NCI-H146 (cell line): ENCODE measurements at places on chromosomes 7 and 10.

- DNase-seq, result no peak
Measured at GRCh38 chr7:90178679-90179278, 24.5 kb downstream of the STEAP1 start.

GRCh38 chr10:10938676-10939075 is 79.0 kb upstream of the CELF2 start:
- no peak for DNase-seq

DNA sequence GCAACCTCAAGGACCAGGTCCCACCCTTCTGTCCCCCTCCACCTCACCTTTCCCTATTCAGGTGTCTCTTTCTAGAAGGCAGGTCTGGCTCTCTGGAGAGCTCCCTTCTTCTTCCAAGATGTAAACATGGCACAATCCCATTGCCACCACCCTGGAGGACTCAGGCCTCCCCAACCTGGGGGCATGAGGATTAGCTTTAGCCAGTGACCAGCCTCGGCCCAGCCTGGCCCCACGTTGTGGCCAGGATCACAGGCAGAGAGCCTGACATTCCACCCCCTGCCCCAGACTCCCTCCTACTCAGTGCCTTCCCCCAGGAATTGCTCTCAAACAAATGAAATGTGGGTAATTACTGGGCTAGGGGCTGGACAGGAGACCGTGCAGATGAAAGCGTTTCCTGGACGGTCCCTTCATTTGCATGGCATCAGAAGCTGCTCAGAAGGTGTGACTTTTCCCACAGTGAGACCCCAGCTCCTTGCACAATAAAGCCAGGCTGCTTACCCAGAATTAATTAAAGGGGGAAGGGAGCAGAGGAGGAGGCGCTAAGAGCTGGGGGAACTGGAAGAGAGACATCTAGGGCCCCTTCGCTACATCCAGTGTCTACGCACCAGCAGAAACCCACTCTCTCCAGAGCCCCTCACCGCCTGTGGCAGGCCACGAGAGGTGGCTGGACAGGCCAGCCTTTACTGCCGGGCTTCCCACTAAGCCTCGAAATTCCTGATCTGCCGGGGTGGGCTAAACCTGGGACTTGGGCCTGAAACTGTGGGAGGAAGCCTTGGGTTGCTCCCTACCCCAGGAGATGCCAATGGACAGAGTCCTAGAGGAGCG is 7.7 kb downstream of the FGF8 start:
- no peak for DNase-seq

GRCh38 chr7:82376739-82377138 is 66.8 kb downstream of the CACNA2D1 start:
- peak; percentile 76 for DNase-seq

DNA sequence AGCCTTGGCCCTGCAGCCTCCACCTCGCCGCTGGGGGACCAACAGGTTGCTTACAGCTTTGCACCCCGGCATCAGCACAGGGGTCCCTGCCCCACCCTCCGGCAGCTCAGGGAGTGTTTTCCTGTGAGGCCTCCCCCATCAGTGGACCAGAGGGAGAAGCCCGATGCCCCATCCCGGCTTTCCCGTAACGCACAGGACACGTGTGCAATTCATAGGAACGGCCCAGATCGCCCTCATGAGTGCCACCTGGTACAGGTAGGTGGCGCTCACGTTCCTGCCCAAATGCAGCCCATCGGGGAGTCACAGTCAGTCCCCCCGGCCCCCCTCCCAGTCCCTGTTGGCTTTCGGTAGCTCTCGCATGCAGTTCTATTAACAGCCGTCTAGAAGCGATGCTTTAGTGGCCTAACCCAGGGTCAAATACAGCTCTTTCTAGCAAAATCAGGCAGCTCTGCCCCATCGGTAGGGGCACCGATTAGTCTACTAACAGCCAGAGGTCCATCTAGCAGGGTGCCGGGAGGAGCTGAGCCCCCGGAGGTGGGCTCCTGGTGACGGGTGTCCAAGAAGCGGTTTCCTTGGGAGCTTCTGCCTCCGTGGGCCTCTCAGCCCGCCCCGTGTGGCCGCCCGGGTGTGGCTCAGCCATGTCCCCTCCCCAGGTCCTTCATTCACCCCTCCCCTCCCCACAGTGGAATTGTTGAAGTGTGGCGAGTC is 48.4 kb upstream of the GTF2IRD1 start:
- no peak for DNase-seq

GRCh38 chr10:16648366-16648765 is 126.7 kb upstream of the C1QL3 start:
- no peak for DNase-seq

- no peak for DNase-seq
Measured at GRCh38 chr7:42483886-42484285, 246.9 kb upstream of the GLI3 start.

- DNase-seq, result no peak
Measured at GRCh38 chr10:130454543-130455000, 318.4 kb downstream of the GLRX3 start.

DNA sequence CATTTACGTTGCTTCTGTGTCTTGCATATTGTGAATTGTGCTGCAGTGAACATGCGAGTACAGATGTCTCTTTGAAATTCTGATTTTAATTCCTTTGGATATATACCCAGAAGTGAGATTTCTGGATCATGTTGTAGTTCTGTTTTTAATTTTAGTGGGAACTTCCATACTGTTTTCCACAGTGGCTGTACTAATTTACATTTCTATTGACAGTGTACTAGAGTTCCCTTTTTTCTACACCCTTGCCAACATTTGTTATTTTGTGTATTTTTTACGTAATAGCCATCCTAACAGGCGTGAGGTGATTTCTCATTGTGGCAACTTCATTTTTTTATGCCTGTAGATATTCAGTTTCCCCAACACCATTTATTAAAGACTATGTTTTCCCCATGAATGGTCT is 144.7 kb upstream of the INHBA start:
- DNase-seq, result no peak

DNA sequence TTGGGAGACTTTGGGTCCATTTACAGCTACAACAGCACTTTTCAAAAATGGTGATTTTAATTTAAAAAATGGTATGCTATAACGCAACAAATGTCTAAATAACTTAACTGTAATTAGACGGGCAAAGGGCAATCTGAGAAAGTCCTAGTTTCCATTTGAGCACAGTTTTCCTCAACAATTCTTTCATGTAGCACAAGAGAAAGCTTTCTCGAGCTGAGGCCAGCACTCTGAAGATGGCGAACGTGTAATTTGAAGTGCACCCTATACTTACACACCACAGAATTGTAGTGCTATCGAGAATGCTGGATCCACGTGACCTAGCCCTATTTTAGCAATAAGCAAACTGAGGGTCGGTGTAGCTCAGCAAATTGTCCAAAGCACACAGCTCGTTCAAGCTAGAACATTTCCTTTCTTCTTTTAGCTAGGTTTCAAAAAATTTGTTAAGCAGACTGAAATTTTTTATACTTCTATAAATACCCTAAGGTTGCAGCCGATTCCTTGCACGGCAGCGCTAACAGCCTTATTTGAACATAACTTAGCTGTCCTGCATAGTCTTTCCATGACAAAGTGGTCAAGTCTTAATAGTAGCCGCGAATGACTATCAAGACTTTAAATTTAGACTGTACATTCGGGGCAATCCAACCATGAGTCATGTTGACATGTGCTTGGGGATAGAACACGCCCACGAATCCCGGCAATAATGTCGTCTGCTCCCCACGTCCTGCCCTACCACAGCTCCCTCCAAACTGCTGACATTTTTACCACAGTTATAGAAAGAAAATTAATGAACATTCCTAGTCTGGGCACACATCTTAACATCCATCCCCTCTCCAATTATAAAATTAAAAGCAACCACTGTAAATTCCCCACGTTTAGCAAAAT is 10.0 kb downstream of the KLF6 start:
- DNase-seq, result no peak

GRCh38 chr10:50407076-50407801 is 155.9 kb upstream of the ASAH2 start:
- no peak for DNase-seq

GRCh38 chr7:148543-148931 is 43.8 kb upstream of the FAM20C start:
- no peak for DNase-seq

GRCh38 chr10:85847085-85847484 is 519.5 kb downstream of the GRID1 start:
- no peak for DNase-seq

DNA sequence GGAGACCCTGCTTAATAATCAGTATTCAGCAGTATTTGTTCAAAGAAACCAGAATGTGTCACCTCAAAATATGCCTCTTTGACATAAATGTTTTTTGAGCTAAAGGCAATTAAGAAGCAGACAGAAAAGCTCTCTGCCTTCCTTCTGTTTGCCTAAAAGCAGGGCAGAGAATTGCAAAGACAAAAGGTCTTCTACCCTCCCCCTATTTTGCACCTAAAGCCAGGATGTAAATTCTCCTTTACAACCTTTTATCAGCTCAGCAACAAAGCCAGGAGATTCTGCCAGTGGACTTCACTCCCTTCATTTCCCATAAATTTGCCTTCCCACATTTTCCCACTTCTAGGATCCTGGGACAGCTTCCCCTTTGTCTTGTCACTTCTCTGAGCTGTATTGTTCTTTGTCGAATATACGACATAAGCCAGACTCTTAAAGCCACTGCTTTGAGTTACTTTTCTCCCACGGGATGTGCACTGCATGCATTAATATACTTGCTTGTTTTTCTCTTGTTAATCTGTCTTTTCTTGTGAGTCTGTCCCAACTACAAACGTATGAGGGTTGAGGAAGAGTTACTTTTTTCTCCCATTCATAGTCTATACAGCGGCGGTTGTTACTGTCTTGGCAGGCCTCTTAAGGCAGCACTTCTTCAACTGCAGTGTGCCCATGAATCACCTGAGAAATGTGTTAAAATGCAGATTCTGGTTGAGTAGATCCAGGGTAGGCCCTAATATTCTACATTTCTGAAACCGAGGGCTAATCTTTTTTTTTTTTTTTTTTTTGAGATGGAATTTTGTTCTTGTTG is 48.2 kb downstream of the ST8SIA6 start:
- no peak for DNase-seq

- no peak for DNase-seq
Measured at GRCh38 chr7:55307123-55307916, 57.8 kb upstream of the LANCL2 start.

- DNase-seq, result peak; percentile 9
Measured at GRCh38 chr10:59648711-59649201, 60.9 kb downstream of the SLC16A9 start.

DNA sequence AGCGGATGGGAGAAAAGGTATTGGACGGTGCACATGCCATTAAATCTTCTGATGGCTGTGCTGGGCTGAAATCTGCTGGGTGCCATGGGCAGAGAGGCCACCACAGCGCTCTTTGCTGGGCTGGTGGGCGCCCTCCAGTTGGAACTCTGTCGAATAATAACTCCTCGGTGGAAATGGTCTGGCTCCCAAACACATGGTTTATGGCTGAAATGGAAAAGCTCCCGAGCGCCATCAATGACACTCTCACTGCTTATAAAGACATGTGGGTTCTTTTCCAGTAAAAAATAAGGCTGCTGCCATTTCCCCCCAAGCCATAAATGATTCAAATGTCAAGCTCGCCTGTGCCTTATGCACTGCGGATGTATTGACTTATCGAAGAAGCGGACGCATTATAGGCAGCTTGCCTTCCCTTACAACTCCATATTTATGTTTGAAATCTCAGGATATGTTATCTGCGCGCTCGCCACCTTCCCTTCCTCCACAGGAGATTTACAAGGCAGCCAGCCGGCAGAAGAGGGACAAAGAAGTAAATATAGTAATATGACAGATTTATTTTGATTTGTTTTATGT is 239.0 kb upstream of the MKI67 start:
- DNase-seq, result no peak

GRCh38 chr10:58817201-58817846 is 304.7 kb downstream of the BICC1 start:
- no peak for DNase-seq

- no peak for DNase-seq
Measured at GRCh38 chr10:59854571-59854970, 51.8 kb downstream of the CCDC6 start.

DNA sequence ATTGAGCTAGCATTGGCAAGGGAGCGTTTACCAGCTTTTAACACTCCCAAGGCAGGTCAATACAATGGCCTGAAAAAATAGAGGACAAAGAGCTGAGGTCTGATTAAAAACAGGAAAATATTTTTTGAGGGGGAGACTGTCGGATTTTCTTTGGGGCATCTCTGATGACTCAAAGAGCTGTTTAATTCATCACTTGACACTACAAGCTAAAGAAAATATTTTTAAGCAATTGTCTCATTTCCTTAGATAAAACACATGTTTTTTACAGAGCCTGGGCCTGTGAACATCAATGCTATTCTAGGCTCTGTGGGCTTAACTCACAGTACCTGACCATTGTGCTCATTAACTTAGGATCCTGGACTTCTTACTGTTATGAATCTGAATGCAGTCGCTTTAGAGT is 100.8 kb downstream of the NRP1 start:
- DNase-seq, result no peak

GRCh38 chr10:112160834-112161233 is 22.7 kb downstream of the GPAM start:
- DNase-seq, result no peak

DNA sequence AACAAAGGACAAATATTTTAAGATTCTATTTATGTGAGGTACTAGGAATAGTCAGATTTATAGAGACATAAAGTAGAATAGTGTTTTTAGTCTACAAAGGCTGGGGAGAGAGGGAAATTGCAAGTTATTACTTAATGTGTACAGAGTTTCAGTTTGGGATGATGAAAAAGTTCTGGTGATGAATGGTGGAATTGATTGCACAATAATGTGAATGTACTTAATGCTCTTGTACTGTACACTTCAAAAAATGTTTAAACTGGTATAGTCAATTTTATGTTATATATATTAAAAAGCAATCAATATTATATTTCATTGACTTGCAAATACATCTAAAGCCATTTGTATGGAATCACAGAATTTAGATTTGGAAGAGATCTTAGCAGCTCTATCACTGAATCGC is 213.4 kb downstream of the PPP1R3A start:
- no peak for DNase-seq

DNA sequence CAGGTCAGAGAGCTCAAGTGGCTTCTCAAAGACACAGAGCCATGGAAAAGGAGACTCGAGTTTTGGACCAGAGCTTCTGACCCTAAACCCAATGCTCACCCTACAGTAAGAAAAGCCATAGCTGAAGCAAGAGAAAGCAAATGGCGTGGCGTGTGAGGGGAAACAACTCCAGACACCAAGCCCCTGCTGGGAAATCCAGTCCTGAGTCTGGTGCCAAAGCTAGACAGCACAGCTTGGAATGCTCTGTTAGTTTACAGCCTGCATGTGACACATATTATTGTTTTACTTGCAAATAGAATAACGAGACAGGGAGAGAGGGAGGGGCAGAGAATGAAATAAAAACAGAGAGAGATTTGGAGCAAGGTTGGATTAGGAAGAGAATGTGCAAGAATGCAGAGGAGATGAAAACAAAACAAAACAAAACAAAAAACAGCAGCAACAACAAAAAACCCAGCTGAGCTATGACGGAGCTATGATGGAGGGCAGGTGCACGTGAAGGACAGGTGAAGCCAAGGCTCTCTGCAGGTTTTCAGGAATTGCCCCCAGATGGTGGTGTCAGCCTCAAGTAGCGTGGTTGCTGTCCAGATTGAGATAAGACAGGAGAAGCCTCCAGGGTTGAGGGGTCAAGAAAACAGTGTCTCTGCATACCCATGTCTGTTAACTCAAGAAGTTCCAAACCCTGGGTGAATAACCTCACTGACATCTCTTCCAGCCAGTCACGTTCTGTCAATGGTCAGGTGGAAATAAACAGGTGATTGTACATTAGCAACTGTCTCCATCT is 69.7 kb upstream of the LRRC18 start:
- peak; percentile 8 for DNase-seq

GRCh38 chr10:115321360-115321759 is 228.2 kb downstream of the ATRNL1 start:
- no peak for DNase-seq
